Naive thymus-derived CD4-positive, alpha-beta T cell (primary cell): ENCODE measurements at places on chromosomes 11 and 22.
A peak's percentile ranks its signal among the peaks of the same experiment; 100 is the strongest.

DNA sequence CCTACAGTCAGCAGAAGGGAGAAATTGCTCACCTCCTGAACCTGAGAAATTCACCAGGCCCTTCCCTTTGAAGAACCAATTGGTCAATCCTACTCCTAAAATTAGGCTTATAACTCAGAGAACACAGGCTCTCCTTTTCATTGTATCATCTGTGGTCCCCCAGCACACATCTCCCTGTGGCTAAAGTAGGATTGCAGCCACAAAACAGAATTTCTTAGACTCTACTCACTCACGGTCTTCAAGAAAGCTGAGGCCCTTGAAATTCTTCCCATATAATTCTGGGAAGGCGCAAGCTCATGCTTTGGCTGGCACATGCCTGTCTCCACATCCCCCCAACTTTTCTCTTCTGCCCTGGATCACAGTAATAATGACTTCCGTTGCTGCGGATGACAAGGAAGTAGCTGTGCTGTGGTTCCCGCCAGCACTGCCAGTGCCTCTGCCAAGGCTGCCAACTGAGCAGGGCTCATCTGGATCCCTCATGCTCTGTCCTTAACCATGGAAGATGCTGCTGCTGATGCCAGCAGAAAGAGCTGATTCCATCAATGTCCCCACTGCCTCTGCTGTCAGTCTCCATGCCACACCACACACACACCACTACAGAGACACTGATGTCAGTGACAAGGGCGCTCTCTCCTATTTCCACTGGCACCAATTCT lies 200.6 kb upstream of the POU2AF2 start:
- no peak for DNase-seq

DNA sequence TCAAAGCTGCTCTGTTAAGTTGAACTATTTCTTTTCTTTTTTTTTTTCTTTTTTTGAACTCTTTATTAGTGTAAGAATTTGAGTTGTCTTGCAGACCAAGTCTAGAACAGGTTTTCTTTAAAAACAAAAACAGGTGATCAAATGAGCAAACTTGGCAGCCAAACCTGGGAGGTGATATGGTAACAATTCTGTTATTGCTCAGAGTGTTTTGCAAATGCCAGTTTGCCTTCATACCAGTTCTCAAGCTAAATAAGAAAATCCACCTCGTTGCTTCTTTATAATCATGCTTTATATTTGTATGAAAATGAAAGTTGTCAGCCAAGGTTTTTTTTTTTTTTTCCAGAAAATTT lies 76.9 kb downstream of the DEPDC5 start:
- no peak for DNase-seq

GRCh38 chr11:108945341-108945740 lies 280.5 kb downstream of the DDX10 start:
- no peak for DNase-seq

- no peak for DNase-seq
These were observed 34.0 kb downstream of the KCNQ1OT1 start for GRCh38 chr11:2665526-2666400.

DNA sequence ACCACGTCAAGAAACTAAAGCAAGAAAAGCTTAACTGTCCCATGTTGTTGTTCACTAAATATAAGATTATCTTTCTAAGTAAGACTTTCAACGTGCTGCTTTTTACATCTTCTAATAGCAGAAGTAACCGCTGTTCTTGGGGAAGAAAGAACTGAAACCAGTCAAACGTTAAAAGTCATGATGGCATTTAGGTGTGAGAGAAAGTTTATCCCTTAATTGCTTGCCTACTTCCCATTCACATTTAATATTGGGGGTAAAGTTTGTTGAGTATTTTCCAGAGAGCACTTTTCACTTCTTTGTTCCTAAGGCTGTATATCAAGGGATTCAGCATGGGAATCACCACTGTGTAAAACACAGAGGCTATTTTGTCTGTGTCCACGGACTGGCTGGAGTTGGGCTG lies 970 bp downstream of the OR5B21 start:
- DNase-seq, result no peak

DNA sequence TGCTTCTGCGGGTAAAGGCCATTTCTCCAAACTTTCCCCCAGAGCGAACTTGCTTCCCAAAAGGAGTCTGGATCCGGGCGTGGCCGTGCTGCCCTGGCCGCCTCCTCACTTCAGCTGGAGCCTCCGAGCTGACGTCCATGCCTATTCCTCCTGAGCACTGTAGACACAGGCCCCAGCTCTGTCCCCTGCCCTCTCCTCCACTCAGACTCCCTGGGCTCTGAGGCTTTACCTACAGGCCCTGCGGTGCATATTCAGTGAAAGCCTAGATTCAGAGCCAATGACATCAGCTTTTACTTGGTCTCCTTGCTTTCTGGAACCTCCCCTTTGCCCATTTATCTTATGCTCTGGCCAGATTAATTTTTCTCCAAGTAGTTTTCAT lies 9.7 kb downstream of the LRP5 start:
- no peak for DNase-seq

- DNase-seq, result peak; percentile 100
These were observed 11.8 kb downstream of the LTBP3 start for GRCh38 chr11:65546217-65546958.

DNA sequence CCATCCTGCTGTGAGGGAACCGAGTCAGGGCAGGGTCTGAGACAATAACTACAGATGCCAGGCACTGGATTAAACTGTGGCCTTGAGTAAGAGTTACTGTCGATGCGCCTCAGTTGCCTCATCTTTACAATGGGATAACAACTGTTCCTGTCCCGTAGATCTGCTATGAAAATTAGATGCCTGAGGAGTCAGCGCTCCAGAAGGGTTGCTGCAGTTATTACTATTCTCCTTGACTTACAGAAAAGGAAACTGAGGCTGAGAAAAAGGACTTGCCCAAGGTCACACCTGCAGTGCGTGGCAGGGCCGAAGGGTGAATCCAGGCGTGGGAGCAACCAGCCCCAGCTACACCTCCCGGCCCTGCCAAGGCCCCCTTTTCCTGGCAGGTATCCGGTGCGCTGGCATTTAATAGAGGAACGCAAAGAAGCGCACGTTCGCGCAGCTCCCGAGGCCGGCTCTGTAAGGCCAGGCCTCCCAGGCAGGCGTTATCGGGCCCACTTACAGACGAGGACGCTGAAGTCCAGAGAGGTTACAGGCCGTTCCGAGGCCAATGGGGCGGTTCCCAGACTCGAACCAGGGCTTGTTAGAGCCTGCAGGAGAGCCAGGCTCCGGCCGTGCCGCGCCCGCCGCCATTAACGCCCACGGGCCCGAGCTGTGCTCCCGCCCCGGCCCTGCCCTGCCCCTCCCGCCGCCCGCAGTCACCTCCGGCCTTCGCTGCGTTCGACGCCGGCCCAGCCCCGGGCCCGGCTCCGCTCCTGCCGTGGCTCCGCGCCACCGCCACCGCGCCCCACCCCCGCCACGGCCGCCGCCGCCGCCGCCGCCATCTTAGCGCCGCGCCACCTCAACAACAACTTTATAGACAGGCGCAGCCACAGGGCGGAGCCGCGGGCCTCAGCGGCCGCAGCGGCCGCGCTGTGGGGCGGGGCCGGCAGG lies at the start of gene C11orf68:
C11orf68 (minus strand) TSS at position 852 of the 930 bp plus-strand sequence; CDS start at position 821, 31 bp downstream.
- DNase-seq, result no peak

DNA sequence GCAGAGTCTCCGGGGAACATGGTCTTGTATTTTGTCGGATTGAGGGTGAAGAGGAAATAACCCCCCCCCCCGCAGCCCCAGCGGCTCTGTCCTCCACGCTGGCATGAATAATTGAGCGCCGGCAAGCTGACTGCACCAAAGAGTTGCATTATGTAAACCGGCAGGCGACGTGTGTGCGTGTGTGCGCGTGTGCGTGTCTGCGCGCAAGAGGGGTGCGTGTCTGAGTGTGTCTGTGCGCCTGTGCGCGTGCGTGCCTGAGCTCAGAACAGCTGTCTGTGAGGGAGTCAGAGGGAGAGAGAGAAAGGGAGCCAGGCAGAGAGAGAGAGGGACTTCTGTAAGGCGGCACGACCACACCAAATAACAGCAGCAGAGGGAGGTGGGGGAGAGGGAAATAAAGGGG lies 94.4 kb downstream of the SCN3B start:
- peak; percentile 62 for DNase-seq

GRCh38 chr22:17046566-17047348 lies 38.0 kb upstream of the IL17RA start:
- no peak for DNase-seq

- no peak for DNase-seq
These were observed 110.2 kb downstream of the RBFOX2 start for GRCh38 chr22:35918456-35918855.

DNA sequence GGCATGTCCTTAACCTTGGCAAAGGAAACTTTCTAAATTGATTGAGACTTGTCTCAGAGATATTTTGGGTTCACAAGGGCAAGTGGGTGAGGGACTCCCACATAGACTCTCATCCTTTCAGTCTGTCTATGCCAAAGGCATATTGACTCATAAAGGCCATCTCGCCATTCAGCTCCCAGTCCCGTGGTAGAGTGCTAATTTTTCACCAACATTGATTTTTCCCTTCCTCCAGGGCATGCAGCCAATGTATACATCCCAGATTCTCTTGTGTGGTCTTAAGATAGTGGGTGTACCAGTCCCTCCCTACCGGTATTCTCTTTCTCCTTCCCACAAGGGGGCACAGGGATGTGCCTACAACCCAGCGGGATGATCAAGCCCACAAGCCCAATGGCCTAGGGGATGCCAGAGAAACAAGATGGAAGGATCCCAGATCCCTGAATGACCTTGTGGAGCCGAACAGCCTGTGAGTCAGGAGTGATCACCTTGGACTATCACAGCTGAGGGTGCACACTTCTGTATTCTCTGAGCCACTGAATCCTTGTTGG lies 7.9 kb downstream of the C11orf96 start:
- no peak for DNase-seq

DNA sequence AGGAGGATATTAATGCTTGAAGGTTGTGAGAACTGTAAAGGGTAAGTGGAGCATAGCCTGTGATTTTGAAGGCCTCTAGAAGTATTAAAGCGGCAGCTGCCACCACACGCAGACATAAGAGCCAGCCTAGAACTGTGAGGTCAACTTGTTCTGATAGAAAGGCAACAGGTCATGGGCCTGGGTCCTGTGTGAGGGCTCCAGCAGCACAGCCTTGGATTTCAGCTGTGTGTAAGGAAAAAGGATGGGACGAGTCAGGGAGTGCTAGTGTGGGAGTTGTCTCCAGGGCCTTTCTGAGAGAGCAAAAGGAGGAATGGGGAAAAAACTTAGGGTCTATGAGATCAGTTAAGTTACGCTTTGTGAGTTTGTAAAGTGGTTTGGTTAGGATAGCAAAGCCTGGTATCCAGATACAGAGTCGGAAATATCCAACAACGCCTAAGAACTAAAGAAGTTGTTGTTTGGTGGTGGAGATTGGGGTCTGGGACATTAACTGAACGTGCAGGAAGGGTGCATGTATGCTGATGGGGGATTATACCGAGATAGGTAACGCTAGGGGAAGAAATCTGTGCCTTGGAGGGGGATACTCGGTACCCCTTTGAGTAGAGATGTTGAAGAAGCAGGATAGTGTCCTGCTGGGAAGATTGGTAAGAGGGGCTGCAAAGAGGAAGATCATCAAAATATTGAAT lies 17.4 kb upstream of the ANO1 start:
- DNase-seq, result no peak

DNA sequence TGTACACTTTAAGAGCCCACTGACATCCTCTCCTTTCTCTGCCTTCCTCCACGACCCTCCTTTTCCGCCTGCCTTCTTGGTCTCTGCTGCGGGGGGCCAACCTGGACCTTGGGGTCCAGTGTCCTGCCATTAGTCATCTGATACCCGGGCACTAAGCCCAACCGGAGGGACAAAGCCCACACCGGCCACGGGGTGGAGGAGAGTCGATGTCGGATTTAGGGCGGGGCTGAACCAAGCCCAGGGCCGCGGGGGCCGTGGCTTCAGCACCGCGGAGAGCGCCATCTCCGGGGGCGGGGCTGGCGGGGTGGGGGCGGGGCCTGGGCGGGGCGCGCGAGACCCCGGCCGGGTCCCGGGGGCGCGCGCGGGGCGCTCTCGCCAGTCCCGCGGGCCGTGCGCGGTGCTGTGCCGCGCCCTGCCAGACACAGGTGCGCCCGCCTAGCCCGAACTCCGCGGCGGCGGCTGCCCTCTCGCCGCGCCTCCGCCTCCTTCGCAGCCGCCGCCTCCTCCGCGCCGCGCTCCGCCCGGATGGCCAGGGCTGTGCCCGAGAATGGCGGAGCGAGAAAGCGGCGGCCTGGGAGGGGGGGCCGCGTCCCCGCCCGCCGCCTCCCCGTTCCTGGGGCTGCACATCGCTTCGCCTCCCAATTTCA lies at the start of gene MAPK8IP1:
MAPK8IP1 (plus strand) TSS at position 378 of the 647 bp plus-strand sequence; CDS start at position 548, 170 bp downstream.
- peak; percentile 36 for DNase-seq

DNA sequence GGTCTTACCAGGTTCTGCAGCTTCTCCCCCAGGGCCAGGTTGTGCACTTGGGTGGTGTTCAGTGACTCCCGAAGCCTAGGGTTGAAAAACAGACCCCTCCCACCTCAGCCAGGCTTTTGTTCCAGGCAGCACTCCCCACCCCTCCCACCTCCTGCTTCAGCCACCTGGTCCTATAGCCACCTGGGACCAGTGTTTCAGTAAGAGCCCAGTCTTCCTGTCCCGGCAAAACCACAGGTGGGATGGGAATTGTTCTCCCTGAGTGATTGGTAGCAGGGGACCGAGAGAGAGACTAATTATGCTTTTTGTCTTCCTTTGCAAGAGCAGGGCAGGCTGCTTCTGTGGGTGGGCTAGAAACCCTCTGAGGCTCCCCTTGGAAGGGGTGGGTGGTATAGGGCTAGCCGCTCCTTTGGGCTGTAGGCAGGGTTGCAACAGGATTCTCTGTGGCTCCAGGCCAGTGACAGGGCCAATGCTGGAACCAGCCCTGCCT lies 8.5 kb upstream of the NAALADL1 start:
- no peak for DNase-seq

GRCh38 chr11:22190827-22191463 lies 1.9 kb upstream of the ANO5 start:
- DNase-seq, result no peak

- no peak for DNase-seq
These were observed 2.1 kb downstream of the SH3BP1 start for GRCh38 chr22:37641561-37641949.

DNA sequence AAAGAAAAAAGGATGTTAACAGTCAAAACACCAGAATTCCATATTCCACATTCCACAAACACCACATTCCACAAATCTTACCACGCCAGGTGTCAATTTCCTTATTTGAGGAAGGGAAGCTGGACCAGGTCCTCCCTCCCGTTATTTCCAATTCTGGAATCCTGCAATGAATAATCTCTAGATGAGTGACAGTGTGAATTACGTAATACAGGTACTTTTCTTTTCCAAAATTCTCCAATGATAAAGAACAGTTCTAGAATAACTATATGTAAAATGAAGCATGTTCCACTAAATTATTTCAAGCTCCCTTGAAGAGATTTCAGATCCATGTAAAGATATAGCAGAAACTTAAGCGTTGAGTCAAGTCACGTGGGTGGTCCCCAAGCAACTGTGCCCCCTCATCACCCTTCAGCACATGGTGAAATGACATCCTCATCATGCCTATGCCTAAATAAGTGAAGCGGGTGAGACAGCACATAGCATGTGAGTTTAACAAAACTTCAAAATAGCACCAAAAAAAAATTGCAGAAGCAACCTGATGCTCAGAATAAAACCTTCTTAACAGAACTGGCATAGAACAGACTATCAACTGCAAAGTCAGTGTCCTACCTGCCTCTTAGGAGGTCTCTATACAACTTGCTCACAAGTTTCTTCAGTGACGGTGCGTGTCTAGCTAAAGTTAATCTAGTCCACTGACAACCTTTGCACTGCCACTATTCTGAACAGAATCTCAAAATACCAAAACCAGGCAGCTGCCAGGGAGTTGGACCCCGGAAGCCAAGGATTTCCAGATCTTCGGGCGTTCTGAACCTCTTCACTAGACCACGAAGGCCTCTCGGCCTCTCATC lies 876 bp downstream of the NFRKB start:
- DNase-seq, result no peak

GRCh38 chr11:102158164-102158735 lies 48.0 kb downstream of the YAP1 start:
- no peak for DNase-seq

- DNase-seq, result no peak
These were observed 13.8 kb downstream of the UQCR10 start for GRCh38 chr22:29780748-29781676.
